ENCODE measurements at places on chromosomes 7 and 10. TPM values are rescaled to one million over a fixed set of nuclear protein-coding genes. Genes with fewer than 3 reads are reported as not detected.

The C7orf33 gene
- not detected for total RNA-seq

The ARHGEF35 gene
- 11.0 TPM for total RNA-seq

The OPALIN gene
- not detected for total RNA-seq

The NEUROD6 gene
- not detected for total RNA-seq

The CALML5 gene
- total RNA-seq: not detected

Data from hair follicular keratinocyte (primary cell).